ENCODE measurements at places on chromosomes 13 and 19.

DNA sequence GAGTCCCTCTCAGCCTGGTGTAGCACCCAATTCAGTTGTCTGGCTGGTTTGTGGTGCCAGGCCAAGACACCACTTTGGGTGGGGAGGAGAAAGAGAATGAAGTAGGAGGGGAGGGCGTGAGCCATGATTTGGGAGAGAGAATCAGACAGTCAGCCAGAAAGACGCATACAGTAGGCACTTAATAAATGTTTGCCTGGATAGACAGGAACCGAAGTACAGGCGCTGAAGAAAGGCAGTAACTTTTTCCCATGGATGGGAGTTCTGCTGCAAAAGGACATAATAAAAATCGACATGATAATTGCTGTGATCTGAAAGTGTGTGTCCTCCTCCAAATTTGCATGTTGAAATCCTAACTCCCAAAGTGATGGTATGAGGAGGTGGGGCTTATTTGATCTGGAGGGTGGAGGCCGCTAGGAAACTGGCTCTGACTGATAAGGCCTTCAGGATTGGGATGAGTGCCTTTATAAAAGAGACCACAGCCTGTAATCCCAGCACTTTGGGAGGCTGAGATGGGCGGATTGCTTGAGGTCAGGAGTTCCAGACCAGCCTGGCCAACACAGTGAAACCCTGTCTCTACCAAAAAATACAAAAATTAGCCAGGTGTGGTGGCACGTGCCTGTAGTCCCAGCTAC is 38.4 kb upstream of the PDCD5 start:
- no peaks in the 10 kb centered on the region for H3K27me3 ChIP-seq
- no peaks in the 10 kb centered on the region for H3K36me3 ChIP-seq
- H3K4me1 ChIP-seq: no peaks in the 10 kb centered on the region
- no peak overlapping the region for H3K4me3 ChIP-seq

DNA sequence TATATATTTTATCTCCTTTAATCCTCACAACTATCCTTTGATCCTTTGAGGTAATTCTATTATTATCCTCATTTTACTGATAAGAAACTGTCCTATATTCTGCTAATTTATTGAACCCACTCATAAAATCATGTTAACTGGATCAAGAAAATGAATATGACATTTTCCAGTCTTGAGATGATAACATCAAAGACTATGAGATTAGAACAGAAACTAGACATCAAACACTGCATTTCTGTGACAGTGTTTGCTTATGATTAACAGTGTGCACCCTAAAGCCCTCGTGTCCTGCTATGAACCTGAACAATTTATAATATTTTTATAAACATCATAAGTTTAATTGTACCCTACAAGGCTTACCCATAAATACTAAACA is 96.3 kb downstream of the TBC1D4 start:
- H3K27ac ChIP-seq: no peak overlapping the region
- DNase-seq: no peak
- no peaks in the 10 kb centered on the region for H3K27me3 ChIP-seq
- no peaks in the 10 kb centered on the region for H3K36me3 ChIP-seq

- no peak overlapping the region for H3K4me3 ChIP-seq
- no peak for DNase-seq
- H3K36me3 ChIP-seq: no peaks in the 10 kb centered on the region
- no peaks in the 10 kb centered on the region for H3K4me1 ChIP-seq
- H3K27ac ChIP-seq: no peak overlapping the region
- H3K27me3 ChIP-seq: no peaks in the 10 kb centered on the region
Measured at GRCh38 chr13:35814605-35815011, 316.6 kb downstream of the DCLK1 start.

GRCh38 chr19:53537521-53538377 is at the start of gene ZNF331:
TSS of gene ZNF331 (plus strand) at chr19:53538145. CDS start at chr19:53569377, 31,232 bp downstream.
- peak within 1 kb of the TSS; percentile 77 for H3K27ac ChIP-seq
- H3K27me3 ChIP-seq: no peaks in the 10 kb centered on the region
- peaks cover 9% of the 10 kb centered on the region for H3K36me3 ChIP-seq
- DNase-seq: peak; percentile 92
- H3K4me1 ChIP-seq: no peaks in the 10 kb centered on the region
- H3K4me3 ChIP-seq: peak within 1 kb of the TSS; percentile 57

All from left lung (tissue), 14 donors.